Activated CD4-positive, alpha-beta T cell treated with anti-CD3 and anti-CD28 coated beads, Interleukin-2, Interleukin-6, amounts not matched to agents 100 ng/mL and 50 ng/mL, durations not matched to agents 16 hours and 8 hours (primary cell): ENCODE measurements at places on chromosomes 12 and 14.

DNA sequence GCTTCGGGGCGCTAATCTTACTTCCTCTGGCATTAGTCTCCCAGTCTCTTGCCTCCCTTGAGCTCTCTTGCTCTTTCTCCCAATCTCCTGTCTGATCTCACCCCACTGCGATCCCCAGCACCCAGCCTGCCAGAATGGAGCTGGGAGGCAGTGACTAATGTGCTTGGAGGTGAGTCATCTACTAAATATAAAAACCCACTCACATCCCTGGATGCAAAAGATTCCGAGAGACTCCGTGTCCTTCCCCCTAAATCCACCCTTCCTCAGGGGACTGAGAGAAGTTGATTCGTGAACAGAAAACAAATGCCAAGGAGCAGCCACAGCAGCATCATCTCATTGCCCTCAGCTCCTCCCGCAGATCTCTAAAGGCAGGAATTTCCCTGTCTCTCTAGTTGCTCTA, 45.7 kb upstream of the KCNA5 start:
- no peak for DNase-seq

GRCh38 chr12:32139064-32139421, 32.4 kb downstream of the BICD1 start:
- DNase-seq: peak; percentile 67

DNA sequence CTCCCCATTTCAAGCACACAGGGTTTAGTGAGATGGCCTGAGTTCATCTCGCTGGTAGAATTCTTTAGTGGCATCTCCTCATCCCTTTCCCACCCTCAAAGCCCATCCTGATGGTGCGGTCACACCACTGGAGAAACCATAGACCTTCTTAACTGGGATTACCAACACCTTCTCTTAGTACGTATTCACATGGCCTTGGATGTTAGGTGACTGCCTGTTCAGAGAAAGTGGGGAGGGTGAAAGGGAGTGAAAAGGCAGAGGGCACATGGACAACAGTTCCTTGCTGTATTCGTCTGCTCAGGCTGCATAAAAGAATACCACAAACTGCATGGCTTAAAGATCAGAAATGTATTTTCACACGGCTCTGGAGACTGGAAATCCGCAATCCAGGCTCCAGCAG, 306.1 kb downstream of the ZFP36L1 start:
- no peak for DNase-seq

DNA sequence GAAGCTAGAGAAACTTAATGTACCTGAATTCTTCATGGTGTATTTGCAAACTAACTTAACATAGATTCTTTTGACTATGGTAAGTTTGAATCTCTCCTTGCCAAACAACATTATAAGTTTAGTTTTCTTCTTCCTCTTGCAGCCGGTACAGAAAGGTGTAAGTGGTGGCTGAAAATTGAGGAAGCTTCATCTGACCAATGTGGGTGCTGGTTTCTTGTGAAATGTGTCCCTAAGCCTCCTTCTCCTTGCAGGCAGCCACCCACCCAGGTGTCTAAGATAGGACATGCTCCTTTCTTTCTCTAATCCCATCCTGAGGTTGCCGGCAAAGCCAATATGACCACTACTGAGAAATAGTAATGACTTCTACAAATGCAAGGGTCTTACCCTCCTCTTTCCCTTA, 20.6 kb downstream of the GSG1 start:
- no peak for DNase-seq

DNA sequence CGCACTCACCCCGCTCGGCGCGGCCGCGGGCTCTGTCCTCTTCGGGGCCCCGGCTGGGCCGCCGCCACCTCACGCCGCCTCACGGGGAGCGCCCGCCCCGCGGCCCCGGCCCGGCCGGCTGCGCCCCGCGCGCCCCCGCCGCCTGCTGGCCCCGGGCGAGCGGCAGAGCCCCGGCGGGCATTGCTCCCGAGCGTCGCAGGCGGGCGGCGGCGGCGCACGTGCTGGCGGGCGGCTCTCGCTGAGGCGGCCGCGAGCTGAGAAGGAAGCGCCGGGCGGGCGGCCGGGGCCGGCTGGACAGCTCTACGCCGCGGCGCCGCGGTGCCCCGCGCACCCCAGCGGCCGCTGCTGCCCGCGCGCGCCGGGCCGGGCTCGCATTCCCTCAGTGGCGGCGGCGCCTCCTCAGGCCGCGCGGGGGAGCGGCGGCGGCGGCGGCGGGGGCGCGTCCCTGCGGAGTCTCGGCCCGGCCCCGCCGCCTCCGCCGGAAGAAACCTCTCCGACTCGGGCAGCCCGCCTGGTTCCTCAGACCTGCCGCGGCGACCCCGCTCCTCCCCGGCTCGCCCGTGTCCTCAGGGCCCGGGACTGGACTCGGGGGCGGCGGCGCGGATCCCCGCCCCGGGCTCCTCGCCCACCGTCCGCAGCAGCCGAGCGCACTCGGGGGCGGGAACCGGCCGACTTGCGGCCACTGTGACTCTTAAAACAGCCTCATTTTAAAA, at the start of gene PITPNM2:
Gene PITPNM2 (minus strand): TSS at position 347 of the 713 bp plus-strand sequence. CDS start 116,500 bp downstream, outside the sequence.
- peak; percentile 60 for DNase-seq

GRCh38 chr14:58280954-58281787, 17.2 kb upstream of the ARID4A start:
- peak; percentile 51 for DNase-seq

DNA sequence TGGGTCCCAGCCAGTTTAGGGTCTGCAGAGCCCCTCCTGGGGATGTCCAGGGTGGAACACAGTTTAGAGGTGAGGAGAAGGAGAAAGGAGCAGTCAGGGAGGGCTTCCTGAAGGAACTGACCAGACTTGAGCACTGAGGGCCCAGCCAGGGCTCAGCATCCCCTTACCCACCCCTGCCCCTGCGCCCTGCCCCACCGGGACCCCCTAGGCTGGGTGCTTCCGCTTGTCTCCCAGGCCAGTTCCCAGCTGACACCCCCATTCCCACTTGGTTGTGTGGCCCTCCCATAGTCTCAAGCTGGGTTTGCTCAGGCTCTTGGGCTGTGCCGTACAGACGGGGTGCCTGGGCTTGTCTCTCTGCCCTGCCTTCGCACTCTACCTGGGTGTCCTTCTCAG, 26.3 kb upstream of the KIF26A start:
- DNase-seq: no peak

- no peak for DNase-seq
Measured at GRCh38 chr12:32249777-32250176, 143.1 kb downstream of the BICD1 start.

DNA sequence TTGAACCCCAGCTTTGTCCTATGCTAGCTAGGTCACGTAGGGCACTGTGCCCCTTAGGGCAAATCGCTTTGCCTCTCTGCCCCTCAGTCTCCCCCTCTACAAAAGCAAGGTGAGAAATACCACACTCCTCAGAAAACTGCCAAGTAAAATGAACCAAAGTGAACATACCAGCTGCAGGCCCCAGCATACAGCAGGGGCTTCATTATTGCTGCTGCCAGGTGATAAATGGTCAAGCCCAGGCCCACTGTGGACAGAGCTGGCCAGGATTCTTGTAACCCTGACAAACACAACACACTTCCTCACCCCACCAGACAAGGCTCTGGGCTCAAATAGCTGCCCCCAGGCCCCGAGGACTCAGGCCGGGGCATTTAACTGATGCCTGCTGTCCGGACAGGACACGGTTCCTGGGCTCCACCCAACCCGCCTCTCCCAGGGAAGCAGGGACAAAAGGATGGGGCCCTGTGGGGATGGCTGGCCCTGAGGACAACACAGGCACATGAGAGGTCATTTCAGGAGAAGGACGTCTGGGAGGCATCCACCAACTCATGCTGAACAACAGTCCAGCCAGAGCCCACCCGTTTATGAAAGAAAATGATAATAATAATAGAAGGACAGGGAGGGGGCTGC, 36.7 kb downstream of the NCOR2 start:
- no peak for DNase-seq

DNA sequence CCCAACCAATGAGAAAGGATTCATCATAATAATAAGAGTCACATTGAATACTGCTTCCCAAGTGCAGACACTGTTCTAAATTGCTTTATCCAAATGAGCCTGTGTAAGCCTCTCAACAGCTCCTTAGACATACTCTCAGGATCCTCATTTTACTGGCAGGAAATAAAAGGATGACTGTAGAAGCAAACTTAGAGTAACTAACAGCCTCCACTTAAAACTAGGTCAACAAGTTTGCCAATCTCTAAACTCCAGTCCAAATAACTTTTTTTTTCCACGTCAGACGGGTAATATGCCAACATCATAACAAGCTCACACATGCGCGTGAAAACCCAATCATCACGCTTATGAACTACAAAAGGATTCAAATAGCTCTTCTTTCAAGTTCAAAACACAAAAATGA, 15.3 kb upstream of the DPF3 start:
- DNase-seq: no peak

- no peak for DNase-seq
Measured at GRCh38 chr12:40378691-40379090, 153.9 kb downstream of the LRRK2 start.

DNA sequence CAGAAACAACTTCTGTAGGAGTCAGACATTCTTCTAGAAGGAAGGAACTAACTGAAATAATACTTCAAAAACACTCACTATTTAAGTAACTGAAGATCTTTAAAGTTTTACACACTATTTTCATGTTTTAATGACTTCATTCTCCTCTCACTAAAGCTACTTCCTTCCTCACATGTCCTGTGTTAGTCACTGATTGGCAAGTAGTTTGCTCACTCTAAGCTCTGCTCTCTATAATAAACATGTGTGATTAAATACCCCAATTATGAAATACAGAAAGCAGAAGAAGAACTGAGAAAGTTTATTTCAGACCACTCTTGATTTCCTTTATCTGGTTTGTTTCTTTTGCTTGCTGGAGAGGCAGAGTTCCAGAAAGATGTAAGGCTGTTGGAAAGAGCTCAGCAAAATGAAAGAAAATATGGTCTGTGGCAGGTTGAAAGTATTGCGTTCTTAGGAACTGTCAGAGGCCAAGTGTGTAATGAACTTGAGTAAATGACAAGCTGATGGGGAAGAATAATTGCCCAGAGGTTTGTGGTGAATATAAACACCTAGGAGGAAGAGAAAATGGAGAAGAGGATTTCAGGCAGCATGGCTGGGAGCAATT, 522.0 kb upstream of the SEL1L start:
- no peak for DNase-seq

GRCh38 chr14:30443368-30444007, 115.5 kb upstream of the G2E3 start:
- DNase-seq: peak; percentile 10

GRCh38 chr14:83827383-83827782, 1702.6 kb upstream of the FLRT2 start:
- DNase-seq: no peak

- no peak for DNase-seq
Measured at GRCh38 chr12:80715713-80716249, 931 bp upstream of the MYF5 start.

GRCh38 chr14:54700717-54701116, 133.8 kb downstream of the SAMD4A start:
- peak; percentile 58 for DNase-seq

DNA sequence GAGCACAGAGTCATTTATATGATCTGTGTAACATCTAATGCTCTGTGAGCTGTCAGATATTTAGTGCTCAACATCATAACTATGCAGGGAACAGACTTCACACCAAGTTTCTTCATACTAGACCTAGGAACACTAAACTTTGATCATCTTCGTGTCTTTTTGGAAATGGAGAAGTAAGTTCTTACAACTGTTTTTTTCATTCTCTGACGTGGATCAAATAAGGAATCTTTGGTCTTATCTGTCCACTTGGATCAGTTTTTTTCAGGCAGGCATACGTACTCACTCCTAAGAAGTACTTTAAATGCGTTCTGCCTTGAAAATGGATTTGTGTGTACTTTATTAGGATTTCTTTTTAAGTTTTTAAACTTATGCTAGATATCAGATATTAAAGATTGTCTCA, 191.0 kb downstream of the FBXL14 start:
- no peak for DNase-seq

GRCh38 chr12:15627995-15628945, 160.9 kb downstream of the EPS8 start:
- DNase-seq: no peak

GRCh38 chr14:102923925-102924486, 1.5 kb downstream of the AMN start:
- DNase-seq: no peak

DNA sequence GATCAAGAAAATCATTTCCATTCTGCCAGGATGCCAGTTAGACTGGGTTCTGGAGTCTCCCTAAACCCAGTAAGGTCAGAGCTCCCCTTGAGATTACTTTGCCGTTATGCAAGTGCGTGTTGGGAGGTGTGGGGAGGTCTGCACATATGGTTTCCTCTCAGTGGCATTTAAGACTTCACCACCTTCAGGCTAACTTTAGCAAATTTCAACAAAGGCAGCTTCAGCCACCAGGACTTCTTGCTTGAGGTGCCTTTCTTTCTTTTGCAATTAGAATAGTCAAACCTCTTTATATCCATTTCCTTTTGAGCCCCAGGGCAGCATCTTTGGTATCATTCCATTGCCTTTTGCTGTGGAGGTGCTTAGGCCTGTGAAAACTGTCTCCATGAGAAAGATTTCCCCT, 117.2 kb upstream of the CCND2 start:
- no peak for DNase-seq

DNA sequence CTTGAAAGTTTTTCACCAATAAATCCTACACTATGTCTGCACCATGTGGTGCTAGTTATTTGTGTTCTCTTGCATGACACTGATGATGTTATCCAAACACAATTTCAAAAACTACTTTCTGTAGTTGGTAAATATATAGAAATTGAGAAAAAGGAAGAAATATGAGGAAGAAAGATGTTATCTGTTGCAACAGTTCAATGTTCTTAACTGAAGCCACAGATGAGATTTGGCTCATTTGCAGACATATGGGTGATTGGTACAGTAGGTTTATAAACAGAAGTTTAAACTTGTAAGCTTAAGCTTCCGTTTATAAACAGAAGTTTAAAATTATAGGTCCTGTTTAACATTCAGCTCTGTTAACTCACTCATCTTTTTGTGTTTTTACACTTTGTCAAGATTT, at the start of gene CLEC12A:
Gene CLEC12A (plus strand): TSS at position 229 of the 400 bp plus-strand sequence. CDS start 188 bp downstream, outside the sequence.
- DNase-seq: no peak

- no peak for DNase-seq
Measured at GRCh38 chr14:88258021-88258420, 65.0 kb downstream of the KCNK10 start.

DNA sequence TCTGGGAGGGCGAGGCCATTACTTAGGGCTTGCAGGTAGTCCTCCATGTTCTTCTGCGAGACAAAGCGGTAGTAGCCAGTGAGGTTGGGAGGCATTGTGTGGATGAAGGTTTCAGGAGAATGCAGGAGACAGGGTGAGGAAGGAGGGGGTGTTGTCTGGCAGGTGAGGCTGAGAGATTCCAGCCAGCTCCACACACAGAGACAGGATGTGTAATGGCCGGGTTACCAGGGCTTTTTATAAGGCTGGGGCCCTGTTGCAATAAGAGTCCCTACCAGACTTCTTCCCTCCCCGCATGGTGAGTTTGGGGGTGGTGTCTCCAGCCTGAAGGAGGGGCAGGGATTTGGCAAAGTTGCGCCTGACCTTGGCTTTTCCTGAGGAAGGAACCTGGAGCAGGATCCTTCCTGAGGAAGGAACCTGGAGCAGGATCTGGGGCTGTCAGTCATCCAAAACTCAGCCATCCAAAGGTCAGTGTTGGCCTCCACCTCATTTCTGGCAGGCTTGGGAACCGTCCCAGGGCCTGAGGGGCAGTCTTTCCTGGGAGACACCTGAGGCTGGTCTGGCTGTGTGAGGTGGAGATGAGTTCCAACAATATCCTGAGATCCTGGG, at the start of gene RBP5:
Gene RBP5 (minus strand): TSS at position 209 of the 606 bp plus-strand sequence. CDS start 114 bp downstream, at position 95.
- no peak for DNase-seq
